CD4-positive, alpha-beta T cell treated with Interleukin-10 for 1 hour (primary cell): ENCODE measurements at places on chromosomes 5 and 9.

GRCh38 chr9:87213948-87214347 is 266.6 kb upstream of the GAS1 start:
- no peak for DNase-seq

GRCh38 chr9:101027733-101028345 is 688 bp upstream of the PLPPR1 start:
- DNase-seq: no peak

- DNase-seq: no peak
These were observed 151.0 kb downstream of the FER start for GRCh38 chr5:108898707-108899106.

GRCh38 chr9:69078069-69078468 is 42.5 kb downstream of the FXN start:
- no peak for DNase-seq

GRCh38 chr5:639584-640213 is 27.6 kb downstream of the CEP72 start:
- DNase-seq: no peak

- no peak for DNase-seq
These were observed 92.6 kb downstream of the TMEM174 start for GRCh38 chr5:73265641-73266040.

GRCh38 chr9:20558566-20559016 is 63.7 kb downstream of the MLLT3 start:
- DNase-seq: no peak

DNA sequence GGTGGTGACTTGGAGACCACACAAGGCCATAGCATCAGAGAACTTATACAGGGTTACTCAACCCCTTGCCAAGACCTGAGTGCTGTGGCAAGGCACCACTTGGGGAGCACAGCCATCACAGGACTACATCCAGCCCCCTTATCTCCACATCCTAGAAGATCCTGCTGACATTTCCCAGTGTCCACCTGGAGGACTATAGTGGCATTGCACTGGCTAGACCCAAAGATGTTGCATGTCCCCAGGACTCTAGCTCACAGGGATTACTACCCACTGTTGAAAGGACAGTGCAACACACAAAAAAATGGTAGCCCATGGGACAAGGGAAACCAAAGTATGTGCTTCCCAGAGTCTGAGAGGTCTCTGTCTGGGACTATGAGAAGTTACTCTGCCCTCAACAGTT is 411.1 kb upstream of the NUDT12 start:
- no peak for DNase-seq

GRCh38 chr9:121249563-121249962 is 18.4 kb upstream of the GSN start:
- peak; percentile 4 for DNase-seq

DNA sequence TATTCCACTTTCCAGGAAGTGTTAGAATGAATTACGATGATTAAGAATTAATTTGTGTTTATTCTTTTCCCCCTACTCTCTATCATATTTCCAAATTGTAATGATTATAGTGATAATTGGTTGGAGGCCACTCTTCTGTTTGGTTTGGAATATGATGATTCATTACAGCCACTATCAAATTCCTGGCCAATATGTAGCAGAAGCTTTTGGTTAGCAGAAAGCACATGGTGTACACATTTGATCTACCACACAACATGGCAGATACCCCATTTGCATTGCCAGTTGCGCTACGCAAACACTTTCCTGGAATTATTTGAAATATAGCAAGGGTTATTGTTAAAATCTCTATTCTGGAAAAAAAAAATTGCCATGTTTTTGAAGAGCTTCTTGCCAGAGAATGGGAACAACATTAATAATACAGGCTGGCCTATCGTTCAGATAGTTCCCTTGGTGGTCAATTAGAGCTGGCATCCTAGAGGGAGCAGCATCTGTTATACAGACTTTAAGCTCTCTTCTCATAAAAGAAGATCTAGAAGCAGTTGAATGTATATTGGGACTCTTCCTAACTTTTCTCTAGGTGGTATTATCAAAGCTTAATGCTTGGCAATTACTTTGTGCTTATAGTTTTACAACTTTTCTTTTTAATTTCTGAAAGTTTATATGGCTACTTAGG is 455.0 kb upstream of the ACTBL2 start:
- DNase-seq: no peak

DNA sequence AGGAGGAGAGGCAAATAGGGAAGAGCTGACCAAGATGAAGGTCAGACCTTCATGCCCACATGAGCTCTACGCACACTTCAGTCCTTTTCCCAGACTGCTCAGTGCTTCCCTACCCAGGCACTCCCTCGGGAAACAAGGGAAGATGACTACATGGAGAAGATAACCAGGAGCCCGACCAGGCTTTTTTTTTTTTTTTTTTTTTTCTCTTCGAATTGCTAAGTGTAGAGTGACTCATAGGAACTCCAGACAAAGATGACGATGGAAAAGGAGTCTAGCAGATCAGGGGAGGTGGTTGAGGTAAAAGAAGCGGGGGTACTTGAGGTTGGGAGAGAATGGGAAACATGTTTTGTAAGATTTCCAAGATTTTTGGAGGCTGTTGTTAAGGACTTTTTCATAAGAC is 526.1 kb downstream of the BNC2 start:
- no peak for DNase-seq

- DNase-seq: no peak
These were observed 42.8 kb downstream of the STK10 start for GRCh38 chr5:172144931-172145869.

- DNase-seq: no peak
These were observed 342.0 kb downstream of the MLLT3 start for GRCh38 chr9:20280330-20280729.

GRCh38 chr9:34796924-34797323 is 87.0 kb upstream of the CCL21 start:
- no peak for DNase-seq

- no peak for DNase-seq
These were observed 7.9 kb upstream of the ENTREP1 start for GRCh38 chr9:69317081-69317480.

- no peak for DNase-seq
These were observed 629.7 kb upstream of the ZNF608 start for GRCh38 chr5:125376059-125376641.

GRCh38 chr5:82794876-82795275 is 282.3 kb downstream of the TMEM167A start:
- DNase-seq: no peak

DNA sequence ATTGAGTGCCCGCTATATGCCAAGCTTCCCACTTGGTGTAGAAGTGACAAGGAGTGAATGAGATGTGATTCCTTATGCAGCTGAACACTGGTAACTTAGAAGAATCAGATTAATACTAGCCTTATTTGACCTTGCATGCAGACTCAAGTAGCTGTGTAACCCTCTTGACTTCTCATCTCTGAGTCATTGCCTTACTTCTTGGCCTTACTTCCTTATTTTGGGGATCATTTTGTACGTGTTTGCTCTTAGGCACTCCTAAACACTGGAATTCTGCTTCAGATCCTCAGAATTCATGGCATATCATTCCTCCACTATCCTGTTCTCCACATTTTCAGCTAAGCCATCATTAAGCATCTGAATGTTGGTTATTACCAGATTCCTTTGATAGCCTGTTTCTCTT is 948.9 kb upstream of the ARRDC3 start:
- DNase-seq: no peak

- no peak for DNase-seq
These were observed 147.4 kb upstream of the KLF9 start for GRCh38 chr9:70561786-70562395.

DNA sequence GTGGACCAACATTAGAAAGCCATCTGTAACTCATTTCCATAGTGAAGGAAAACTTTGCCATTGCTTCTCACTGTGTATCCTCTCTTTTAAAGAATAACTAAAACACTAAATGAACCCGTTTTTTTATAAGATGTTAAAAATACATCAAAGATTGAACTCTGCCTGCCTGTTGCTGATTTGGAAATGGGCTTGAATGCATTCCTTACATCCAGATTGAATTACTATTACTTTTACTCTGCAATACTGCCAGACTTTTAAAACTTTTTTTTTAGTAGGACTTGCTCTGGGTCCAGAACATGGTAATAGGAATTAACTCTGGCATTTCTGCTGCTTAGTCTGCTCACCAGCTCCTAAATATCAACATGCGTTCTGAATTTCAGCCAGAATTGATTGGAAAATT is 176.8 kb upstream of the PAPPA start:
- DNase-seq: no peak

DNA sequence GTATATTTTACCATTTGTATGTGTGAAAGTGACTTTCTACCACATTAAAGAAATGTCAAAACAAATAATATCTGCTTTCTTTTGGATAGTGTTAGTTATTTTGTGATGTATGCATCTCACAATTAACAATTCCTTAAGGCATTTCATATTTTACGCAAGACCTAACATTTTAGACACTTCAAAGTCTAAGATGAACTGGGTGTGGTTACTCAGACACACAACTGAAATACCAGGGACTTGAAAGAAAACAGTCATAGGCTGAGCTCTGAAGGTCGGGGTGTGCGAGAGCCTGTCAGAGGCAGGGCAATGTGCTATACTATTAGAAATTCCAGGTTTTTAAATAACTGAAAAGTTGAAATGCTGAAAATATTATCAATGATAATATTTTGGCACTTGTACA is 44.5 kb upstream of the ZNF622 start:
- DNase-seq: no peak

- DNase-seq: no peak
These were observed 221.7 kb downstream of the SMARCA2 start for GRCh38 chr9:2236850-2237249.

- no peak for DNase-seq
These were observed 37.7 kb upstream of the RAPGEF6 start for GRCh38 chr5:131672776-131673175.

GRCh38 chr5:39521940-39522590 is 97.3 kb upstream of the DAB2 start:
- DNase-seq: no peak

DNA sequence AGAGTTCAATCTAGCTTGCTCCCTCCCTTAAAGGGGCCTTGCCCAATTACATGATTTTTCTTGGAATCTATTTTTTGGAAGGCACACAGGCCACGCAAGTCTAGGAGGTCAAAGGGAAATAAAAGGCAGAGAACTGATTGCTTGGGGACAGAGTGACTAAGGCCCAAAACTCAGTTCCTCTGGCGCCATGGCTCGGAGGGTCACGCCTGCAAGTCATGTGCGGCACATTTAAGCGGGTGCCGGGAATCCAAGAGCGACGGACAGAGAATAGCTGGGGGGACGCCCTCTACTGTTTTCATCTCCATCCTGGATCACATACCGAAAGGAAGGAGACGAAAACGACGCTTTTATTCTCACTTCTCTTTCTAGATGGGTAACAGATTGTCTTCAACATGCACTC is 78.6 kb downstream of the FREM1 start:
- DNase-seq: no peak

- no peak for DNase-seq
These were observed 325.8 kb downstream of the TENT4A start for GRCh38 chr5:7039074-7039473.

- DNase-seq: peak; percentile 44
These were observed at the start of gene PCDHB9 for GRCh38 chr5:141186897-141187512. Gene PCDHB9, plus strand, starts transcription at chr5:141187161. Its CDS starts 158 bp downstream, at chr5:141187319.

GRCh38 chr9:124308606-124309491 is 51.1 kb downstream of the NEK6 start:
- no peak for DNase-seq

- DNase-seq: no peak
These were observed 189.9 kb downstream of the ARL15 start for GRCh38 chr5:54120473-54120872.

GRCh38 chr5:54415896-54416601 is 39.5 kb upstream of the HSPB3 start:
- no peak for DNase-seq
